Esophagus (tissue), 2 donors: ENCODE measurements at places on chromosomes 2 and 18. TPM values are rescaled to one million over a fixed set of nuclear protein-coding genes. Genes with fewer than 3 reads are reported as not detected.

The CD8B2 gene
- 0.10 TPM for polyA plus RNA-seq

The DSC1 gene
- polyA plus RNA-seq: 0.16 TPM

The CNTNAP5 gene
- not detected for polyA plus RNA-seq

The SP110 gene
- 6.0 TPM for polyA plus RNA-seq

The MC4R gene
- polyA plus RNA-seq: not detected

The SLC9A4 gene
- polyA plus RNA-seq: 2.0 TPM

The FOXI3 gene
- polyA plus RNA-seq: not detected

The ATP6V1C2 gene
- polyA plus RNA-seq: 55.0 TPM

The SH3RF3 gene
- polyA plus RNA-seq: 1.3 TPM

The HOXD11 gene
- polyA plus RNA-seq: 0.08 TPM

The CSRNP3 gene
- polyA plus RNA-seq: 0.38 TPM

The EPB41L3 gene
- 28.7 TPM for polyA plus RNA-seq

The FBLN7 gene
- polyA plus RNA-seq: 0.33 TPM

The CRACDL gene
- polyA plus RNA-seq: 15.8 TPM

The CKAP2L gene
- 1.6 TPM for polyA plus RNA-seq

The FECH gene
- 3.4 TPM for polyA plus RNA-seq

The SGO2 gene
- polyA plus RNA-seq: 1.3 TPM

The SCN7A gene
- 0.47 TPM for polyA plus RNA-seq

The DLX1 gene
- 0.02 TPM for polyA plus RNA-seq

The GDF7 gene
- 0.56 TPM for polyA plus RNA-seq

The ACKR3 gene
- polyA plus RNA-seq: 7.3 TPM

The POTEJ gene
- not detected for polyA plus RNA-seq

The REEP1 gene
- 2.9 TPM for polyA plus RNA-seq

The IL18R1 gene
- polyA plus RNA-seq: 0.95 TPM

The TMEM37 gene
- polyA plus RNA-seq: 4.0 TPM

The ALKAL2 gene
- 1.0 TPM for polyA plus RNA-seq

The CYP27A1 gene
- polyA plus RNA-seq: 5.4 TPM

The MGAT4A gene
- 2.8 TPM for polyA plus RNA-seq

The SIX3 gene
- polyA plus RNA-seq: not detected

The FBXO36 gene
- polyA plus RNA-seq: 0.57 TPM

The LONRF2 gene
- polyA plus RNA-seq: 0.33 TPM

The ARHGEF4 gene
- polyA plus RNA-seq: 32.2 TPM

The KRTCAP3 gene
- polyA plus RNA-seq: 21.0 TPM

The EVA1A gene
- 0.71 TPM for polyA plus RNA-seq
